ENCODE measurements at places on chromosomes 1 and 21.
A peak's percentile ranks its signal among the peaks of the same experiment; 100 is the strongest.

GRCh38 chr1:168907053-168907452 is 178.0 kb upstream of the DPT start:
- H3K27ac ChIP-seq: peak overlapping the region; percentile 53
- H3K36me3 ChIP-seq: no peaks in the 10 kb centered on the region
- H3K4me3 ChIP-seq: no peak overlapping the region
- H3K27me3 ChIP-seq: peaks cover 9% of the 10 kb centered on the region
- DNase-seq: no peak

- peaks cover 3% of the 10 kb centered on the region for H3K36me3 ChIP-seq
- peaks cover 70% of the 10 kb centered on the region for H3K4me1 ChIP-seq
- H3K27me3 ChIP-seq: peaks cover 7% of the 10 kb centered on the region
- H3K4me3 ChIP-seq: no peak overlapping the region
These were observed 200.0 kb downstream of the RHOU start for GRCh38 chr1:228935198-228935663.

GRCh38 chr1:16026723-16027484 is 5.1 kb downstream of the CLCNKA start:
- peak; percentile 93 for DNase-seq
- H3K4me3 ChIP-seq: no peak overlapping the region
- H3K4me1 ChIP-seq: peaks cover 19% of the 10 kb centered on the region
- no peak overlapping the region for H3K27ac ChIP-seq

DNA sequence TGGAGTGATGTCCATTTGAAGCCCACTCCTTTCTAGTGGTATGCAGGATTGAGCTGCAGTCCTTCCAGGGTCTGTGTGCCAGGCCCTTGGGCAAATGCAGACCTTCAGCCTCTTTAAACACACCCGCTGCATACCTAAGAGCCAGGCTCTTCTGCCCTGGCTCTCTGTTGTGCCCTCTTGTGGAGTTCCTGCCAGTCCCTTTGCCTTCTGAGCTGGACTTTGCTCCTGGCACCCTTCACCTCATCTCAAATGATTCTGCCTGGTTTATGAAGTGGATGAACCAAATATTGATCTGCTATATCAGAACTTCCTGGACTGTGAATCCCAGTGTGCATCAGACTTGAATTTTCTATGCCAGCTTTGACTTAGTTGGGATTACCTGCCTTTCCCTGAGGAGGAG is 158.8 kb downstream of the URB2 start:
- H3K4me3 ChIP-seq: no peak overlapping the region
- DNase-seq: no peak
- peaks cover 5% of the 10 kb centered on the region for H3K4me1 ChIP-seq
- peaks cover 19% of the 10 kb centered on the region for H3K27me3 ChIP-seq
- no peak overlapping the region for H3K27ac ChIP-seq

DNA sequence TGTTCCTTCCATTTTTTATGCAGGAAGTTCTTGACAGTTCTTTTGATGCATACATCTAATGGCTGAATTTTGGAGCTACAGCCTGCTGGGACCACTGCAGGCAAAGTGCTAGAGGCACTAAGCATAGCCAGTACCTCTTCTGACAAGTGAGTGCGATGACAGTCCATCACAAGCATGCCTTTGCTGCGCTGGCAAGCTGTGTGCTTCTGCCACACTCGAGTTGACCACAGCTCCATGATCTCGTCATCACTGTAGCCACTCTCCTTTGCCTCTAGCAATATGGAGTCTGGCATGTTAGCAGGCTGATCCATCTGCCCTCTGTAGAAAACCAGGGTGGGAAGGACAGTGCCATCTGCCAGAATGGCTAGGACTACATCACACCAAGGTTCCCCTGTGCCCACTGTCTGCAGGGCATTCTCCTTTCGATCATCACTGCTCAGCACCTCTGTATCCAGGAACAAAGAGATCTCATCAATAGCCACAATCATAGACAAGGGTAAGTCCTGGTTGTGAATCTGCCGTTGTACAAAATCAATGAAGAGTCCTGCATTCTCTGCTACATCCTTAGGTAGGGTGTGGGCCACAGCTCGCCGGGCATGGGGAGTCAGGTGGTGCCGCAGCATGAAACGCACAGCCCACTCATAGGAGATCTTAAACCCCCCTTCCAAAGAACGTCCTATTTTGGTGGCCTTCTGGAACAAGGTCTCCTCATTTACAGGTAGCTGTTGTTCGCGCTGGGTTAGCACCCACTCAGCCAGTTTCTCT is 6.0 kb downstream of the PSMB4 start:
- peaks cover 6% of the 10 kb centered on the region for H3K27me3 ChIP-seq
- peaks cover 75% of the 10 kb centered on the region for H3K36me3 ChIP-seq
- no peak for DNase-seq
- H3K27ac ChIP-seq: peak overlapping the region; percentile 52
- H3K4me3 ChIP-seq: no peak overlapping the region

DNA sequence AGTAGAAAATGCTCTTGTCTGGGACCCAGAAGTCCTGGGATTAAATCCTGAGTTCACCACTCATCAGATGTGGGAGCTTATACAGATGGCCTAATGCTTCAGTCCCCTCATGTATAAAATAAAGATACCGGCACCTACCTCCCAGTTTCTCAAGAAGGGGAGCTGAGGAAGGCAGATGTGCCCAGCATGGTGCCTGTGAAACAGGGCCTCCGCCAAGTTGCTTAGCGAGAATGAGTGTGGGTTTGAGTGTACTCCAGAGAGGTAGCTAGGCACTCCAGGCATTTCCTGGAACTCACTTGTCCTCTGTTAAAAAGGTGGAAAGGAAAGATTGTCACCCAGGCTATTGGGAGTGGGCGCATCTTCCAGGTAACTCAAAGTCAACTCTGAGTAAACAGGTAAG is 37.8 kb downstream of the IER5 start:
- H3K4me3 ChIP-seq: no peak overlapping the region
- no peak for DNase-seq
- H3K4me1 ChIP-seq: peaks cover 73% of the 10 kb centered on the region
- peaks cover 9% of the 10 kb centered on the region for H3K27me3 ChIP-seq
- no peaks in the 10 kb centered on the region for H3K36me3 ChIP-seq
- H3K27ac ChIP-seq: peak overlapping the region; percentile 94

- H3K4me1 ChIP-seq: peaks cover 14% of the 10 kb centered on the region
- DNase-seq: no peak
- peaks cover 30% of the 10 kb centered on the region for H3K27me3 ChIP-seq
- no peak overlapping the region for H3K4me3 ChIP-seq
These were observed 12.8 kb upstream of the TRIM63 start for GRCh38 chr1:26079960-26080814.

GRCh38 chr21:36741506-36741905 is 42.6 kb downstream of the SIM2 start:
- peaks cover 38% of the 10 kb centered on the region for H3K27me3 ChIP-seq
- no peak overlapping the region for H3K4me3 ChIP-seq
- no peaks in the 10 kb centered on the region for H3K36me3 ChIP-seq
- DNase-seq: no peak

DNA sequence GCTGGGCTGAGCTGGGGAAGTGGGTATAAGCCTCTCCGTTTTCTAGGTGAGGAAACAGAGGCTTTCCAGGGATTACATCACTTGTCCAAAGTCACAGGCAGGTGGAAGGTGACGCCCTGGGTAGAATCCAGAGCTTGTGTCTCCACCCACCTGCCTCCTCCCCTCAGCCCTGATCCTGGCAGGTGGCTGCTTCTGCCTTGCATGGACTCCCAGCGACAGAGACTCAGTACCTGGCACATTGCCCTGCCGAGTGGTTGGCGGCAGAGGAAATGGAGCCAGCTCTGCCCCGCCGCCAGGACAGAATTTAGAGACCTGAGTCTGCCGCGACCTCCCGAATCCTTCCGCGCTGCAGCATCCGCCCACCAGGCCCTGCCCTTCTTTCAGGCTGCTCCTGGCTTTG is 2.1 kb downstream of the PLA2G2E start:
- H3K4me3 ChIP-seq: no peak overlapping the region
- H3K27ac ChIP-seq: no peak overlapping the region
- peaks cover 7% of the 10 kb centered on the region for H3K27me3 ChIP-seq
- peaks cover 29% of the 10 kb centered on the region for H3K4me1 ChIP-seq

DNA sequence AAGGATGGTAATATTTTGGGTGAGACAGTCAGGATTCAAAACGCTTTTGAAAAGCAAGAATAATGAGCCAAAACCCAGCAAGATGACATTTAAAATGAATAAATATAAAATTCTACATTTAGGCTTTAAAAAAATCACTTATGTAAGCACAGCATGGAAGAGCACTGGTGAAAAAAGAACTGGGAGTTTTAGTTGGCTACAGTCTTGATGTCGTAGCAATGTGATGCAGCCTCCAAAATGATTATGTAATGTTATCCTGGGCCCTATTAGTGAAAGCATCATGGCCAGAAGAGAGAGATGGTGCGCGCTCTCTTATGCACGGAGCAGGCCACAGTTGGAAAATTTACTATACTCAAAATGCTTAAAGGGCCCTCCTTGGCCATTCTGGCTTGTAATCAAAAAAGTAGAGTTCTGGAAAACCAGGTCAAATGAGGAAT is 5.1 kb downstream of the KCNJ9 start:
- no peak overlapping the region for H3K4me3 ChIP-seq
- no peak overlapping the region for H3K27ac ChIP-seq
- peaks cover 63% of the 10 kb centered on the region for H3K27me3 ChIP-seq
- no peaks in the 10 kb centered on the region for H3K36me3 ChIP-seq

GRCh38 chr21:29102791-29103257 is 27.6 kb upstream of the MAP3K7CL start:
- H3K27me3 ChIP-seq: no peaks in the 10 kb centered on the region
- DNase-seq: no peak
- H3K4me3 ChIP-seq: no peak overlapping the region
- no peak overlapping the region for H3K27ac ChIP-seq
- no peaks in the 10 kb centered on the region for H3K36me3 ChIP-seq
- H3K4me1 ChIP-seq: peaks cover 21% of the 10 kb centered on the region

GRCh38 chr1:118023199-118023598 is 93.7 kb downstream of the WDR3 start:
- H3K27me3 ChIP-seq: peaks cover 6% of the 10 kb centered on the region
- no peak overlapping the region for H3K4me3 ChIP-seq
- DNase-seq: no peak
- no peaks in the 10 kb centered on the region for H3K36me3 ChIP-seq
- H3K4me1 ChIP-seq: no peaks in the 10 kb centered on the region

DNA sequence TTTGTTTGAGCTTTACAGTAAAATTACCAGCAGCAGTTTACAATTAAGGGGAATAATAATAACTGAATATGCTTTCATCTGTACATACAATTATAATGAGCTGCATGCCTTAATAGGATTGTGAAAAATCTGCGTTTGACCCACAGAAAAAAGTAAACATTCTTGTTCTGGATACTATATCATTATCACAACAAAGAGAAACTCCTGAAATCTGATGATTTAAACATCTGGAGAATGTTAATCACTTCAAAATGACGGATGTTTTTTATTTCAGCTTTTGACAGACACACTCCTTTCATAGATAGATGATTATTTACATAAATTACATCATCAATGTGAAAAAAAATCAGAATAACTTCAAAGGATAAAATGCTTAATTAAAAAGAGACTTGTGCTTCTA is 58.5 kb downstream of the TYW3 start:
- peaks cover 11% of the 10 kb centered on the region for H3K27me3 ChIP-seq
- H3K27ac ChIP-seq: no peak overlapping the region
- peaks cover 37% of the 10 kb centered on the region for H3K4me1 ChIP-seq

DNA sequence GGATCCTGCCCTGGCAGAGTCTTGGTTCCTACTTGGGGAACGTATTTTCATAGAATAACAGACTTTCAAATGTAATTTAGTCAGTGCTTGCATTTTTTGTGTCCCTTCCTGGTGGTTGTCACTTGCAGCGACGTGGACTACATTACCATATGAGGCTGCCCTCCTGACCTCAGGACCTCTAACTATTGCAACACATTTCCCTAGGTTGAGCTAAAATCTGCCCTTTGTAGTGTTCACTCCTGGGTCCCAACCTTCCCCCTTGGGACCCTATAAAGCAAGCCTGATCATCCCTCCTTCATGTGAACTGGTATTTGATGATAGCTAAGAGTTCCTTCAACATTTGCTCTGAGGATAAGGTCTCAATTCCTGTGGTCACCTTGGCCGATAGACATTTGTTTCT is 95.6 kb upstream of the CACNA1E start:
- H3K4me3 ChIP-seq: no peak overlapping the region
- DNase-seq: no peak
- no peaks in the 10 kb centered on the region for H3K36me3 ChIP-seq
- H3K27ac ChIP-seq: no peak overlapping the region
- H3K27me3 ChIP-seq: peaks cover 11% of the 10 kb centered on the region

DNA sequence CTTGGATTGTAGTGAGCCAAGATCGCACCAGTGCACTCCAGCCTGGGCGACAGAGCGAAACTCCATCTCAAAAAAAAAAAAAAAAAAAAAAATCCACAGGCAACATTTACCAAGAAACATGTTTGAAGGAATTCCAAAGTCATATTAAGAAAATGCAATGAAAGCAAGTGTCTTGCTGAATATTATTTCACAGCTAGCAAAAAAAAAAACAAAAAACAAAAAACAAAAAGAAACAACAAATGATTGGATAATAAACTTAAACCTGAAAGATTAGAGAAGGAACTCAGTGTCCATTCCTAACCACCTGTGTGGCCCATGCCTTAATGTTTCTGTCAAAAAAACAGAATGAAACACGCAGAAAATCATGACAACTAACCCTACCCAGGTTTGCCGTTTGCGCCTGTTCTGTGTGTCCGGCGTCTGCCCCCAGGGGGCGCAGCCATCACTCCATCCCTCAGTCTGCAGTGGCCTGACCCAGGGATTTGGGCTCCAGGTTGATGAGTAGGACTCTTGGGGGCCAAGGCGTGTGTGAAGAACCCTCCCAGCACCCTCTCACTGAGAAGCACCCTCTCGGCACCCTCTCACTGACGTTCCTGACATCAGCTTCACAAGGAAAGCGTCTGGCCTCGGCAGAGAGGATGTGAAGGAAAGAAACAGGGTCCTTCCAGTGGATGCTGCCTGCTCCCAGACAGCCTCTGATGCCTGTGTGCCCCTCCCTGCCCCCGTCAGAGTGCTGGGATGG is 19.2 kb upstream of the PTTG1IP start:
- H3K4me1 ChIP-seq: peaks cover 20% of the 10 kb centered on the region
- H3K27ac ChIP-seq: no peak overlapping the region
- no peaks in the 10 kb centered on the region for H3K36me3 ChIP-seq
- H3K4me3 ChIP-seq: no peak overlapping the region
- peak; percentile 78 for DNase-seq

DNA sequence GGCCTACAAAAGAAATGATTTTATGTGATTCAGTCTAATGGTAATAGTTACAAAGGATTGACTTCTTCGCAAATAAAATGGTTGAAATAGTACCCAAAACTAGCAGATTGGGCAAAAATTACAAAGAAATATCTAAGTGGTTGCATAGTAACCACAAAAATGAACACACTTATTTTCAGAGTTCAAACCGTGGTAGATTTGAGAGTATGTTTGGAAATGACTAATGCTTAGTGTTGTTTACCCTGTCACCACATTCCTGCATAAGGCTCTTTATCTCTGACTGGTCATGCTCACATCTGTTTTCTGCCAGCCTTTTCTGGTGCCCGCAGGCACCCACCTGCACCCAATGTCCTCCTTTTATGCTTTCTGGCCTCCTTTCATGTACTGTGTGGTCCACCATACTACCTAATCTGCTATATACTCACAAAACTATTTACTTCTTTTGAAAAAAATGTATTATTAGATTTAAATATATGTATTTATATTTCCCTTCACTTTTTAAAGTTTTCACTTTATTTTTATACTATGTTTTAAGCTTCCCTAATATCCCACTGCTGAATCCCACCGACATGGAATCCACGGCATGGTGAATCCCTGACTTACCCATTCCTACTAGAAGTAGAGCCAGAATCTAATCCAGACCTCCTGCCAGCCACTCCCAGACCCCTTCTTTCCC is 30.3 kb downstream of the PTPRC start:
- no peaks in the 10 kb centered on the region for H3K36me3 ChIP-seq
- H3K4me3 ChIP-seq: no peak overlapping the region
- no peaks in the 10 kb centered on the region for H3K27me3 ChIP-seq
- peaks cover 19% of the 10 kb centered on the region for H3K4me1 ChIP-seq
